ENCODE measurements at places on chromosomes 6 and 20.

DNA sequence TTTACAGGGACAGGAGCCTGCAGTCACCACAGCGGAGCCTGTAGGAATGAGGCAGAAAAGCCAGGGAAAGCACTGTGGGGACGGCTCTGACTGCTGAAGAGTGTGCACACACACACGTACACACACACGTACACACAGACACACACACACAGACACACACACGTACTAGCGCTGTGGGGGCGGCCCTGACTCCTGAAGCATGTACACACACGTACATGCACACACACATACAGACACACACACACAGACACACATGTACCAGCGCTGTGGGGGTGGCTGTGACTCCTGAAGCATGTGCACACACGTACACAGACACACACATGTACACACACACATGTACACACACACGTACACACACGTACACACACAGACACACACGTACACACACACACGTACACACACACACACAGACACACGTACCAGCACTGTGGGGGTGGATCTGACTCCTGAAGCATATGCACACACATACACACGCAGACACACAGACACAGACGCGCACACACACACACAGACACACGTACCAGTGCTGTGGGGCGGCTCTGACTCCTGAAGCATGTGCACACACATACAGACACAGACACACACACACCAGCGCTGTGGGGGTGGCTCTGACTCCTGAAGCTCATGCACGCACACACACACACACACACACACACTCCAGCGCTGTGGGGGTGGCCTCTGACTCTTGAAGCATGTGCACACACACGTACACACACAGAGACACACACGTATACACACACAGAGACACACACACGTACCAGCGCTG lies 127.3 kb downstream of the DLL1 start:
- DNase-seq, result no peak

DNA sequence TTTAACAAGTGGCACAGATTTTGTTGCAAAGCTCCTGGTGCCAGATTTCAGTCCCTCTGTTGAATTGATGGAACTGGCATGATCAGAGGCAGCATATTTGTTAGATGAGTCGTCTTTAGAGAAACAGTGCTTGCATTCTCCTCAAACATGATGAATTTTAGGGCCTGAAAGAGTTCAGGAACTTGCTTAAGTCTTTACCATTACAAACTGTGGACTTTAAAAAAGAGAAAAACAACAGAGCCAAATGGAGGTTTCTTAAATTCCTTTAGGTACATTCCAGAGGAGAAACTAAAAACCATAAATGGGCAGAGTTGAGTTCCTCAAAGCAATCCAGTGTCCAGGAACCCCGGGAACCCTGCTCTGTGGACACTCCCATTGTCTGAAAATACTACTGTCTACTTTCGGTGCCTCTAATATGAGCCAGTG lies 2.5 kb downstream of the GTF2H5 start:
- no peak for DNase-seq

GRCh38 chr6:19578481-19578880 lies 258.7 kb upstream of the ID4 start:
- DNase-seq, result no peak

GRCh38 chr20:15241681-15242080 lies 904.3 kb upstream of the FLRT3 start:
- no peak for DNase-seq

DNA sequence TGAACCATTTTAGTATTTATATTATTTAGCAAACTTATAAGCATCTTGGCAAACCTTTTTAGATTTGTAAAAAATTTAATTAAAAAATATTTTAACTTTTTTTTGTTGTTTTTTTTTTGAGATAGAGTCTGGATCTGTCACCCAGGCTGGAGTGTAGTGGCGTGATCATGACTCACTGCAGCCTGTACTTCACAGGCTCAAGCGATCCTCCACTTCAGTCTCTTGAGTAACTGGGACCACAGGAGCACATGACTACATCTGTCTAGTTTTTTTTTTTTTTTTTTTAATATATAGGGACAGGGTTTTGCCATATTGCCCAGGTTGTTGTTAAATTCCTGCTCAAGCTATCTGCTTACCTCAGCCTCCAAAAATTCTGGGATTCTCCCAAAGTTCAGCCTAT lies 161.1 kb downstream of the EYS start:
- no peak for DNase-seq

- no peak for DNase-seq
These were observed 78.2 kb downstream of the ELOVL4 start for GRCh38 chr6:79869184-79869583.

DNA sequence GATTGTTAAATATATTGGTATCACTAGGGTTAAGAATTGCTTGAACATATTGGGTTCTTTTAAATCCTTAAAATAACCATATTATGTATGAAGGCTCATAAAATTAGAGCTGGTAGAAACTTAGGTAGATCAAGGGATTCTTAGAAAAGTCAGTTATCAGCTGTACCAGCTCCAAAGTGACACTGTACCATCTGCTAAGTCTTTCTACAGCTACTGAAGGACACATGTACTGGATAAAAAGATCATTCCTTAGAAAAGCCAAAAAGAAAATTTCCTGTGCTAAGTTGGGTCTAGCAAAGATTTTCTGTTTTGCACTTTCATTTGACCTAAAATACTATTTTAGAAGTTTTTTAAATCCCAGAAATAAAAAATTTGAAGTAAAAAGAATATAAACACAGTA lies 130.4 kb downstream of the CD164 start:
- no peak for DNase-seq

- DNase-seq, result no peak
These were observed 61.5 kb downstream of the SEL1L2 start for GRCh38 chr20:13928901-13929300.

DNA sequence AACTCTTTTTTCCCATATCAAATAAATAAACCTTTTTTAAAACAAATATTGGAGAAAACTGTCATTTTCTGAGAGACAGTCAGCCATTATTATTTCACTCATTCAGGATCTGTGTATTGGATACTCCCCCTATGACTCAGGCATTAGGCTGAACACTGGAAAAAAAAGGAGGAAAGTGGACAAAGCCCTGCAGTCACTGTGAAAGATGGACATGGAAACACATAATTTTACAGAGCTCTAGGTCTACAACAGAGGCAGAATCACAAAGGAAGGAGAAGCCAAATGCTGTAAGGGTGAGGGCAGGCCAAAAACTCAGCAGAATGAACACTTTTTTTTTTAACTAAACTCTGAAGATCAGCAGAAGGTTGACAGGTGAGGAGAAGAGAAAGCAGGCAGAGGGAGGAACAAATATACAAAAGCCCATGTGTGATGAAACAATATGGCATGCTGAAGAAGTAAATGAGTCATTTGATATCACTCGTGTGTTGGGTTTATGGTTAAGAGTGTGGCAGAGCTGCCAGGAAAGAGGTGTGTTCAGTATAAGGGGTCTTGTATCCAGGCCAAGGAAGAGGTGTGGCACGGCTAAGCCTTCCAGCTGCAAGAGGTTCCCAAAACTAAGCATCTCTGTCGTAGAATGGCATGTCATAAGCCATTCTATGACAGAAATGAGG lies 39.1 kb downstream of the EPB41L2 start:
- DNase-seq, result no peak

- DNase-seq, result no peak
These were observed 51.3 kb upstream of the THEMIS start for GRCh38 chr6:127952176-127952575.

- no peak for DNase-seq
These were observed 417.1 kb downstream of the BCKDHB start for GRCh38 chr6:80523531-80523997.

All from CD4-positive, alpha-beta T cell treated with Interleukin-17A for 1 hour (primary cell).